ENCODE measurements at places on chromosomes 3 and 15.

- DNase-seq = no peak
These were observed 273.2 kb downstream of the NFKBIZ start for GRCh38 chr3:102122527-102122926.

DNA sequence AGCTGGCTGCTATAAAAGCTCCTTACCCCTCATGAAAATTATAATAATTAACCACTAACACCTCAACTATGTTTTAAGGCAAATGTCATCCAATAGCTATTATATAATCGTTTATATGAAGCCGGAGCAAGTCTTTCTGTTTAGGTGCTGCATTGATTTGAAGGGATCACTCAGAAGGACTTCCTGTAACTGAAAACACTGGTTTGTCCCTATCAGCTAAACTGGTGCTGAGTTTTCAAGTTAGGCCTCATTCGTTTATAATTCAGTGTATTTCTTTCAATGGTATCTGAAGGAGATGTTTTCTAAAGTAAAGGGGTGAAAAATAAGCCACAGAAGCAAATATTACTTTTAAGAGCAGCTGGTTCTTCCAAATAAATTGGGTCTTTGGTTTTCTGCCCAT is 14.2 kb downstream of the MEIS2 start:
- no peak for DNase-seq

- DNase-seq = no peak
These were observed 78.3 kb downstream of the NAALADL2 start for GRCh38 chr3:174937478-174937877.

DNA sequence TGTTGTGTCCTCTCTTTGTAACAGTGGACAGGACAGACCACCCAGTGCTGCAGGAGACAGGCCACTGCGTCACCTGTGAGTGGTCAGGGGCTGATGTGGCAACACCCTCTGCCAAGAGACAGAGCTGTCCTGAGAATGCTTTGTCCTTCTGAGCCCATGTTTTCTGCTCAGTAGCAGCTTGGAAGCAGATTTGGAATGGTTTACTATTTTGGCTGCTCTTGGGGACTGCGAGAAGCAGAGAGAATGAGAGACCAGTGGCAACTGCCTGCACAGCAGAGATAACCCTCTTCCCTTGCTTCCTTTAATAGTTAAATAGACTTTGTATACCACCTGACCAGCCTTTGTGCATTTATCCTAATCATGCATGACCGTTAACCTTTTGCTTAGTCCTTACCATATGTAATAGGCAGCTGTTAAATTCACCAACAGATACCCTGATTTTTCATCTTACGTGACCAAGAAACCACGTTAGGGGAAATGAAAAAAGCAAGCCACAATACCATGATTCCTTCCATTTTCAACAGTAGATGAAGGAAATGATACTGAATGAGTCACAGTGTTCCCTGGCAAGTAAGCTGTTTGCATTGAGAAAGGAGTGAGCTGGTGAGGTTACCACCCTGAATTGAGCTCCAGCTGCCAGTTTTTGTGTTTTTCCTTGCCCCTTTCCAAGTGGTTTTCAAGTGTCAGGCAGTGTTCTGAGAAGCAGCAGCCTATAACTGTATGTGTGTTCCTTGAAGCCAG is 35.5 kb downstream of the B3GALNT1 start:
- no peak for DNase-seq

GRCh38 chr15:42137461-42138261 is 18.8 kb downstream of the PLA2G4F start:
- peak; percentile 20 for DNase-seq
